ENCODE measurements at places on chromosomes 12 and 14.

DNA sequence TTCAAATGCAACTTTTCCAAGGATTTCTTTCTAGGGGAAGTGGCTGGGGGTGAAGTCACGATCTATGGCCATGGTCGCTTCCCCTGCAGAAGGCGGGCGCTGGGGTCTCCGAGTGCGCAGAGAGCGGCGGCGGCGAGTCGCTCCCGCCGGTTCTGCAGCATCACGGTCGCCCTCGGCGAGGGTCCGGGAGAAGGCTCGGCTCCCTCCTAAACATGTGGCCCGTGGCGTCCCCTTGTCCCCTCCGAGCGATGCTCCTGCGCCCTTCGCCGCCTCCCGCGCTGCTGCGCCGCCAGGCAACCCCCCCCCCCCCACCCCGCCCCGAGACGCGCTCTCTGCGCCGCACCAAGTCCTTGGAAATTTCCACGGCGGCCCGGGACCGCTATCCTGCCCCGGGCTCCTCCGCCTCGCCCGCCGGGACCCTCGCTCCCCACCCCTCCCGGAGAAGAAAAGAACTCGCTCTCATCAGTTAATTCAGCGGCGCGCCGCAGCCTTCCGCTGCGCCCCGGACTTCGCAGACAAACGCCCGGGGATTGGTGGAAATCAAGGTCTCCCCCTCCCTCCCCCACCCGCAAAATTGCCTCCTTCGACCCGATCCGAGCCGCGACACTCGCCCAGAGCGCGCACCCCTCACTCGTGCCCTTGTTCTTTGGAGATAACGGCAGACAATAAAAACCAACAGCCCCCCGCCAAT is at the start of gene ST8SIA1:
TSS of gene ST8SIA1 (minus strand) at position 298 of the 691 bp plus-strand sequence. CDS start 475 bp downstream, outside the sequence.
- peak; percentile 54 for DNase-seq

- DNase-seq: no peak
Observed at GRCh38 chr12:80598004-80598606, 109.3 kb upstream of the MYF6 start.

- no peak for DNase-seq
Observed at GRCh38 chr12:83113945-83114344, 427.2 kb downstream of the TMTC2 start.

DNA sequence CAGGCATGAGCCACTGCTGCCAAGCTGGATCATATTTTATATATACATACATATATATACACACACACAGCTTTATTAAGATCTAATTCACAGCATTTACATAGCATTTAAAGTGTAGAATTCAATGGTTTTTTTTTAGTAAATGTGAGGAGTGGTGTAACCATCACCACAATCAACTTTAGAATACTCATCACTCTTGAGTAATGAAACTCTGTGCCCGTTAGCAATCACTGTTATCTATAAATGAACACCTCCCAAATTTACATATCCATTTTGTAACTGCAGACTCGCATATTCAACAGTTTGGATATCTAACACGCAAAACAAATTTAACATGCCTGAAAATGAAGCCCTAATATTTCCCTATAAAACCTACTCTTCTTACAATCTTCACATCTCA is 90.9 kb downstream of the PPP1R12A start:
- no peak for DNase-seq

DNA sequence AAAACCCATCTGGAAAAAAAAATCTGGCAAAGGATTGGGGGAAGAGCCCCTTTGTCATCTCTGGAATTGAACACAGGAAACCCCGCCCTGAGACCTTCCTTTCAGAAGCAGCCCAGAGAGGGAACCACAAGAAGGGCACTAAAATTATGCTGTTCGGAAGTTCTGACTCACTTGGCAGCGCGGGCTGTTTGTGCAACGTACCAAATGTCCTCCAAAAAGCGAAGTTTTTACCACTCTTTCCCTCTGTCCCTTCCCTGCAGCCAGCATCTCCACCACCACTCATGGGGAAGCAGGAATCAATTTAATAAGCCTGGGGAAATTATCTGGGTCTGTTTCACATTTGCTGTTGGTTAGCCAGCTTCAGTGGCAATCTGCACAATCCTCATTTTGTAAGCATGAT is 3.2 kb upstream of the SYNE3 start:
- no peak for DNase-seq

DNA sequence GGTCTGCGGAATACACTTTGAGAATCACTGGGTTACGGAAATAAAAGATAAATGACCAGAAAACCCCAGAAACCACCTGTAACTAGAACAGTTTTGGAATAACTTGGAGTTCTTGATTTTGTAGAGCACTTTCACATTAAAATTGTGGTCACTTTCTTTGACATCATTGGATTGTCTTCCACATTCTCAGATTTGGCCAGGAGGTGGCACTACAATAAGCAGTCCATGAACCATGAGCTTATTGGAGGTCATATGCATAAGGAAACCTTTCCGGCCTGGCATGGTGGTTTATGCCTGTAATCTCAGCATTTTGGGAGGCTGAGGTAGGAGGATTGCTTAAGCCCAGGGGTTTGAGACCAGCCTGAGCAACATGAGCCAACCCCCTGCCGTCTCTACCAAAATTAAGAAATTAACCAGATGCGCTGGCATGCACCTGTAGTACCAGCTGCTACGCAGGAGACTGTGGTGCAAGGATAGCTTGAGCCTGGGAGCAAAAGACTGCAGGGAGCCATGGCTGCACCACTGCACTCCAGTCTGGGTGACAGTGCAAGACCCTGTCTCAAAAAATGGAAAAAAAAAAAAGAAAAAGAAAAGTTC is 107.7 kb upstream of the CAND1 start:
- no peak for DNase-seq

DNA sequence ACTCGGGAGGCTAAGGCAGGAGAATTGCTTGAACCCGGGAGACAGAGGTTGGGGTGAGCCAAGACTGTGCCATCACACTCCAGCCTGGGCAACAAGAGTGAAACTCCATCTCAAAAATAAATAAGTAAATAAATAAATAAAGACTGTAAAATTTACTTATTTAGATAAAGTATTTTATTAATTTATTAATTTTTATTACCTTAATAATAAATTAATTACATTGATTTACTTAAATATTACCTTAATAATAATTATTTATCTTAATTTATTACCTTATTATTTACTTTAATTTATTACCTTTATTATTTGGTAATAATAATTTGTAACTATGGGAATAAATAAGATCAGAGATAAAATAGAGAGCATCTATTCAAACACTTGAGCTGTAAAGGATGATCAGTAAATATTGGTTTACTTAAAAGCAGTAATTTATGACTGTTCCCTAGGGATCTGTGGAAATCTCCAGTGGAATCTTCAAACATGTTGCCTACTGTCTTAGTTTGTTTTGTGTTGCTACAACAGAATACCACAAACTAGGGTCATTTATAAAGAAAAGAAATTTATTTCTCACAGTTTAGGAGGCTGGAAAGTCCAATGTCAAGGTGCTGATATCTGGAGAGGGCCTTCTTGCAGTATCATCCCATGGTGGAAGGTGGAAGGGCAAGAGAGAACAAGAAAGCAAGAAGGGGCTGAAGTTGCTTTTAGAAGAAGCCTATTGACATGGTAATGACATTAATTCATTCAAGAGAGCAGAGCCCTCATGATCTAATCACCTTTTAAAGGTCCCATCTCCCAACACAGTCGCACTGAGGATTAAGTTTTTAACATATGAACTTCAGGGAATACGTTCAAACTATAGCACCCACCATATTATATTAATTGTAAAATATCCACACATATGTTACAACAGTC is 37.1 kb downstream of the SOCS2 start:
- no peak for DNase-seq

GRCh38 chr14:70858641-70859040 is 48.6 kb upstream of the PCNX1 start:
- DNase-seq: no peak

DNA sequence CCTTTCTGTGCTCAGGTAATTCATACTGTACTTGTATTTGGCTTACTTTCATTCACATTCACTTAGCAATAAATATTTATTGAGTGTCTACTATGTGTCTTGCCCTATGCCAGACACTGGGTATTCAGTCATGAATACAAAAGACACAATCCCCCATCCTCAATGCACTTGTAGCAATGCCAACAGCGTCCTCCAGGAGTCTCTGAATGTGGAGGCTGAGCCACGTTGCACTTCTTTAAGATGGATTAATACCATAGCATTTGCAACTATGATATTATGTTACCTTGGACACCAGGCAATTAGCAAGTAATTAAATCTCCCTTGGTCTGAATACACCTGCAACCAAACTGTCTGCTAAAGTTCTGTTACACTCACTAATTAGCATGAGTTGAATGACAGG is 58.8 kb downstream of the OTX2 start:
- no peak for DNase-seq

- DNase-seq: no peak
Observed at GRCh38 chr12:122001466-122002209, 20.0 kb upstream of the BCL7A start.

- no peak for DNase-seq
Observed at GRCh38 chr12:110123919-110124268, 263 bp upstream of the IFT81 start.

- DNase-seq: no peak
Observed at GRCh38 chr12:95413576-95413975, 60.4 kb upstream of the METAP2 start.

DNA sequence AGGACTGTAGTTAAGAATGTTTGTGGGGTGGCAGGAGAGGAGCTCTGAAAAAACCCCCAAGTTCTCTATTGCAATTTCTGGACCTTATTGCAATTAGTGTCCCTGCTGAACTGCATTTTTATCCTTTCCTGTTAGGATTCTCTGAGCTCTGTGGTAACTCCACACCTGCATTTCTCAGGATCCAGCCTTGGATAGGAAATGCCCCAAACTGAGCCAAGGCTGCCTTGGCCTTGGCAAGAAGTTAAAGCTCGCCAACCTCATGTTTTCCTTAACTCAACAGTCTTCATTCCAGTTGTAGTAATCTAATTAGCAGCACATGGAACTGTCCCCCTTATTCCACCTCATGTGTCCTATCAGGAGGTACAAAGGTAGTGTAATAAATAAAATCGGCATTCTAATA is 66.5 kb downstream of the C12orf75 start:
- DNase-seq: no peak

GRCh38 chr14:41285186-41285748 is 321.4 kb upstream of the LRFN5 start:
- peak; percentile 35 for DNase-seq

GRCh38 chr12:51687614-51688013 is 96.6 kb downstream of the SCN8A start:
- DNase-seq: no peak

- DNase-seq: no peak
Observed at GRCh38 chr14:79705126-79705894, 506.0 kb downstream of the DIO2 start.

DNA sequence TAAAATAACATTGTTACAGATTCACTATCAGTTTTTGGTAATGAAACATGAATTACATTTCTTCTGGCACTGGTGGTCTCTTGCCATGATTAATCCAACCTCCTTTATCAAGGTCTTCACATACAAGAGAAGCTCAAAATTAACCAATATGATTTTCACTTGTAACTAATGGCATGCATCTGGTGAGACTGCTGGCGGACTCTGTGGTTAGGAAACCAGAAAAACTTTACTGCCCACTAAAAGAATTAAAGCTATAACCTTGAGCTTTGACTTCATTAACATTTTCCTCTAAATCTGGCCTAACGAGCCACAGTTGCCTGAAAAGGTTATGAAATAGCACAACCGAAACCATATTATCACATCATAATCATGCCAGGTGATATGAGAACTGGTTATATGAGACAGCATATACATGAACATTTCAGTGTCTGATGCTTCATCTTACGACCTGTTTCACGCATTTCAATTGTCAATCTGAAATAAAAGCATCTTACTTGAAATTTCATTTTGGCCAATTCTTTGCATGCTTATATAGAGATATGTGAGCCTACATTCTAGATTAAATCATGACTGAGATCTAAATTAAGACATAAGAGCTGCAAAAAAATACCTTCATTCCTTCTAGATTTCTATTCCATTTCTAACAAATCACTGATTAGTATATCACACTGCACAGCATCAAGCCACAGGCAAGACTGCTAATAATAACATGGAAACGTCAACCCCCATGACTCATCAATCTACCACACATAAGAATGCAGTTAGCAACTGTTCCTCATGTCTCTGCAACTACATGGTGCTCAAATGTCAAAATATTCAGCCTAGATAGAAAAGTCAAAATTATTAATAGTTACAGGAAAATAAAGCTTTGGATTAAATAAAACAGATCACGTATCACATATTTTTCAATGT is 89.3 kb downstream of the OSBPL8 start:
- DNase-seq: no peak

- no peak for DNase-seq
Observed at GRCh38 chr12:14956024-14956891, 5.1 kb downstream of the ARHGDIB start.

DNA sequence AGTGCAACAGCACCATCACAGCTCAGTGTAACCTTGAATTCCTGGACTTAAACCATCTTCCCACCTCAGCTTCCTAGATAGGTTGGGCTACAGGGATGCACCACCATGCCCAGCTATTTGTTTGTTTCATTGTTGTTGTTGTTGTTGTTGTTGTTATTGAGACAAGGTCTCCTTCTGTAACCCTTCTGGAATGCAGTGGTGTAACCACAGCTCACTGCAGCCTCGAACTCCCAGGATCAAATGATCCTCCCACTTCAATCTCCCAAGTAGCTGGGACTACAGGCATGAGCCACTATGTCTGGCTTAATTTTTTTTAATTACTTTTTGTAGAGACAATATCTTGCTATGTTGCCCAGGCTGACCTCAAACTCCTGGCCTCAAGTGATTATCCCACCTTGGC is 1.2 kb upstream of the NEMP1 start:
- DNase-seq: no peak

DNA sequence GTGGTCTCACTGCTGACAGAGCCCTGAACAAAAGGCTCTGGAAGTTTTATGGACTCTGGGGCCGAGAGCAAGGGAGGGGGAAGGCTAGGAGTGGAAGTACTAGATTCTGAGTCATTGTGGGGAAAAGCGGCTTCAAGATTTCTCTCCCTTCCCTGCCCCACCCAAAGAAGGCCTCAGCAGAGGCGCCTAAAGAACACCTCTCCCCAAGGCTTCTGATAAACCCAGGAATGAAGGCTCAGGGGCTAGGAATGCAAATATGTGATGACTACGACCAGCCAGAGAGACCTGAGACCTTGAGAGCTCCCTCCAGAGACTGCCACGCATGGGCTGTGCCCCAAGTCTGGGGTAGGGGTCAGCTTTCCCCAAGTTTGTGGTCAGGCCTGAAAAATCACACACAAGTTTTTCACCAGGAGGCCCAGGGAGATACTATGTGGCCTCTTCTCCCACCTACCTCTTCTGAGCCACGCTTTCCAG is 130.7 kb upstream of the HIF1A start:
- DNase-seq: no peak

- no peak for DNase-seq
Observed at GRCh38 chr12:39804898-39805297, 185.3 kb upstream of the ABCD2 start.

All from progenitor cell of endocrine pancreas (in vitro differentiated cells).